Central memory CD4-positive, alpha-beta T cell (primary cell): ENCODE measurements at places on chromosomes 1 and 21.

DNA sequence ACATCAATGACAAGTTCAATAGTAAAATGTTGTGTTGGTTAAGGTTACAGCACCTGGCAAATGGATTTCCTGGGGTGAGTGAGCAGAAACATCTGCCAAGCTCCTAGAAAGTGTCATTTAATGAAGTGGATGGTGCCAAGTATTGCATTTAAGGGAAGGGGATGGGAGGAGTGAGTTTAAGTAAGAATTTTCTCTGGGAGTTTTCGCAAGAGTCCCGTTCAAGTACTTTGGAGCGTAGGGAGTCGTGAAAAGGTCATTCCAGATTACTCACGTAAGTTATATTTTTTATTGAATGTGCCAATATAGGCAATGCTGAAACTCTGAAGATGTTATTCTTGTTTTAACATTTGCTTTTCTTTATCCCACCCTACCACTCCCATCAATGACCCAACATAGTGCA lies 117.4 kb upstream of the RAB3GAP2 start:
- DNase-seq, result no peak

- DNase-seq, result no peak
These were observed 150.8 kb upstream of the FGGY start for GRCh38 chr1:59146056-59146455.

- DNase-seq, result no peak
These were observed 50.1 kb downstream of the COL18A1 start for GRCh38 chr21:45454926-45455673.

DNA sequence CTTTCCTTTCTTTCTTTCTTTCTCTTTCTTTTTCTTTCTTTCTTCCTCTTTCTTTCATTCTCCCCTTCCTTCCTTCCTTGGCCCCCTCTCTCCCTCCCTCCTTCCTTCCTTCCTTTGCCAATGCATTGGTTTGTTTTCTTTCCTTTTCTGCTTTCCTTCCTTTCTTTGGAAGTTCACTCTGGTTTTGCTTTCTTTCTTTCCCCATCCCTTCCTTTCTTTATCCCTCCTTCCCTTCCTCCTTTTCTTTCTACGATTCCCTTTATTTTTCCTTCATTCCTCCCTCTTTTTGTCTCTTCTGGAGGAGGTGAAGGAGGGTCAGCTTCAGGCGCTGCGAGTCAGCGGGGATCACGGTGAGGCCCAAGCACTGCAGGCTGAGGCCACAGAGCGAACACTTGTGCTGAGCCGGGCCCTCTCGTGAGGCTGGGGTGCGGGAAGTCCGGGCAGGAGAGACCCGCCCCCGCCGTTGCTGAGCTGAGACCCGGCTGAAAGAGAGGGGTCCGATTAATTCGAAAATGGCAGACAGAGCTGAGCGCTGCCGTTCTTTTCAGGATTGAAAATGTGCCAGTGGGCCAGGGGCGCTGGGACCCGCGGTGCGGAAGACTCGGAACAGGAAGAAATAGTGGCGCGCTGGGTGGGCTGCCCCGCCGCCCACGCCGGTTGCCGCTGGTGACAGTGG lies 1.5 kb downstream of the SIM2 start:
- DNase-seq, result no peak

- no peak for DNase-seq
These were observed 1560.3 kb downstream of the MRPL39 start for GRCh38 chr21:24046829-24047443.

DNA sequence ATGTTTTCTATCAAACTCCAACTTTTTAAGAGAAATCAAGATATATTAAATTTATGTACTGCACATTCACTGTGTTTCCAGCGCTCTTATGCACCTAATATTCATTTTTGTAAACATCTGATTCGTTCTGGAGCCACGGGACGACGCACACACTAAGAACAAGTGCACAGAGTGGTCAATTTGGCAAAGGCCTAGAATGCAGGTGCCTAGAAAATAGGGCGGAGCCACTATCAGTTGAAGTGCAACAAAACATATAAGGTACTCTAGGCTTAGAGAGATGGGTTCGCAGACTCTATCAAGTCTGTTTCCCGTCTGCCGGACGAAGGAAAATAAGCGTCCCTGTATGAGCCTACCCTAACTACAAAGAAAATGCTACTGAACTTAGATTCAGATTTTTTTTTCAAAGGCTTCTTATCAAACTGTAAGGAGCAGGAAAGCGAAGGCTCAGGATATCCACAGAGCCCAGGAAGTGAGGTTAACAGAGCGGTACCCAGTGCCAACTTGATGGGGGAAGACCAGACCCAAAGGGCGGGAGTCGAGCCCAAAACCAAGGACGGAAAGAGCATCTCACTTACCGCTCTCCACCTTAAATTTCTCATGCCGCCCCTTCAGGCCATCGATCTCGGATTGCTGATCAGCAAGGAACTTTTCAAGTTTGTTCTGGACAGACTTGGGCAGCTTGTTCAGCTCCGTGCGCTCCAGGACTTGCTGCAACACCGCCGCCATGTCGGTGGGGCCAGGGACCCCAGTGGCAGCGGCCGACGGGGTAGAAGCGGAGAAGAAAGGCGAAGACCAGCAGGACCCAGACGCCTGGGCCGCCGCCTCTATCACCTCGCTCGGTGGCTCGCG lies 526 bp downstream of the TPR start:
- DNase-seq, result peak; percentile 21

DNA sequence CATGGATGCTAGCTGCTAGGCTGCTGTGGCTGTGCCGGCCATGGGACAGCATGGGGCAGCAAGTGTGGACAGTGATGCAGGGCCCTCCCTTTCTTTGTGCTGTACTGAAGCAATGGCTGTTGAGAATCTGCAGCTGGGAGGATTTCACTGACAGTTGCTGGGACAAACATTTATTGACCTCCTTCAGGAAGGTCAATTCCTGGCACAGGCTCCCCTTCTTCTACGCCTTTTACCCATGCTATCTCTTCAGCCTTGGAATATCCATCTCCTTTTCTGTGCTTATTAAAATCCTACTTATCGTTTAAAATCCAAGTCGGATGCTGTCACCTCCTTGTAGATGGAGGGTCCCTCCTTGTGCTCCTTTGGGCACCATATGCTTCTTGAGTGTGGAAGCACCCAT lies 213.1 kb upstream of the USP24 start:
- no peak for DNase-seq

DNA sequence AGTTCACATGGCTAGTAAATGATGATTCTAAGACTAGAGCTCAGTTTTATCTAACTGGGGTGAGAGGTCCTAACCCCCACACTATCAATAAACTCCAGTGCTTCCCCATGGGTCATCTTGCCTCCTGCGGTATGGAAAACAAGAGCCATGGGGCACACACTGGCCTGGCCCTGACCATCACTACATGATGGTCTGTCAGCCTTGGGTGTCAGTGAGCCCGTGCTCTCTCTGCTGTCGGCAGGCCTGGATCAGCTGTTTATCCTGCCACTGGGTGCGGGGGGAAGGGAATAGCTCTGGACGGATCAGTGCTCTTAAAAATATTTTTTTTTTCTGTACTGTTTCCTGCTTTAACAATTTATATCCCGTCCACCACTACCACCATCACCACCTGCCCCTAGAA lies 255.0 kb upstream of the ADGRL2 start:
- DNase-seq, result no peak

DNA sequence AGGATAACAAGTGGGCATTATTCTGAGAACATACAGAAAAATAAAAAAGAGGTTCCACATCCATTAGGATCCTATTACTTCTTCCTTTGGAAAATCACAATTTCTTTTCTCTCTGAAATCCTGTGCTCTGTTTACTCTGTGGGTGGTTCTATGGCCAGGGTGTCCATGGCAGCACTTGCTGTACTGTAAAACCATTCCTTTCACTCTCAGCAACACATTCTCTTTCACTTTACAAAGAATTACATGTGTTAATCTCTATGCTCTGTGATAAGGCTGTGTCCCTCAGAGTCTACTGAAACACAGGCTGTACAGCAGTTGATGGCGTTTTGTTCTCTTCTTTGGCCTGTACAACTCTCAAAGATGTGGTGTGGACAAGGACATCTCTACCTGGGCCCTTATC lies 524.1 kb downstream of the PTBP2 start:
- DNase-seq, result no peak

- DNase-seq, result no peak
These were observed 1.7 kb downstream of the TSPEAR start for GRCh38 chr21:44709426-44710293.

GRCh38 chr1:39720094-39720999 lies 18.3 kb upstream of the PPIE start:
- peak; percentile 66 for DNase-seq

GRCh38 chr1:3978990-3979325 lies 78.9 kb upstream of the C1orf174 start:
- no peak for DNase-seq

DNA sequence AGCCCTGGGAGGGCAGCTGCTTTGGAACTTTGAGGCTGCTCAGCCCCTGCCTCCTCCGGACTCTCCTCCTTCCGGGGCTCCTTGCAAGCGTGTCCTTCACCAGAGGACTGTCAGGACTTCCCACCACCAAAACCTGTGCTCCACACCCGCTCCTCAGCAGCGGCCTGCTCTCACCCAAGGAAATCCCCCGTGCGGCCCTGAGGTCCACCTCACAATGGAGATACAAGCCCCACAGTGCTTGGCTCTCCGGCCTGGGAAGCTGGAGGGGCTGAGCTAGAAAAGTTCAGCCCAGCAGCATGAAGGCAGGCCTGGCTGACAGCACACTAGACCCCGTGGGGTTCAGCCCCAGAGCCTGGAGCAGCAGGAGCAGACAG lies 33.6 kb downstream of the PGBD5 start:
- no peak for DNase-seq

- DNase-seq, result no peak
These were observed 9.8 kb downstream of the PHC2 start for GRCh38 chr1:33420870-33421775.

DNA sequence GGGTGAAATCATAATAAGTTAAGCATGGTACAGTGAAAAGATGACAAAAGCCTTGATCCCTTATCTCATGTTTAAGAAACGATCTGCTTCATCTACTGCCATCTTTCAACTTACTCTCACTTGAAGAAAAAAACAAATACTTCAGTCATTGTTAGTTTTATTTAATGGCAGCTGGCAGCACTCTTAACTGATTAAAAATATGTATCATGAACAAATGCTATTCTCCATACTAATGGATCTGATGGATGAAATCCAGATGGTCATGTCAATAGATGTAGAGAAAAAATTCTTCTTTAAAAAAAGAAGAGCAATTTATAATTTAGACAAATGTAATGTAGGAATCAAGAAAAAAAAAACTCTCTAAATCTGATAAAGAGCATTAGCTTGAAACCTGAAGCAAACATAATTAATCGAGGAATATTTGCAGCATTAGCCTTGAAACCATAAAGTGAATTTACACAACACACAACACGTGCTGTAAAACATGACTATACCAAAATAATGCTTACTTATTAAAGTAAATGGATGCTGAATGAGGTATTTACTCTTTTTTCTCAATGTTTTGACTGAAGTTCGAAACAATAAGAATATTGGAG lies 579.0 kb upstream of the ADAMTS5 start:
- DNase-seq, result no peak

DNA sequence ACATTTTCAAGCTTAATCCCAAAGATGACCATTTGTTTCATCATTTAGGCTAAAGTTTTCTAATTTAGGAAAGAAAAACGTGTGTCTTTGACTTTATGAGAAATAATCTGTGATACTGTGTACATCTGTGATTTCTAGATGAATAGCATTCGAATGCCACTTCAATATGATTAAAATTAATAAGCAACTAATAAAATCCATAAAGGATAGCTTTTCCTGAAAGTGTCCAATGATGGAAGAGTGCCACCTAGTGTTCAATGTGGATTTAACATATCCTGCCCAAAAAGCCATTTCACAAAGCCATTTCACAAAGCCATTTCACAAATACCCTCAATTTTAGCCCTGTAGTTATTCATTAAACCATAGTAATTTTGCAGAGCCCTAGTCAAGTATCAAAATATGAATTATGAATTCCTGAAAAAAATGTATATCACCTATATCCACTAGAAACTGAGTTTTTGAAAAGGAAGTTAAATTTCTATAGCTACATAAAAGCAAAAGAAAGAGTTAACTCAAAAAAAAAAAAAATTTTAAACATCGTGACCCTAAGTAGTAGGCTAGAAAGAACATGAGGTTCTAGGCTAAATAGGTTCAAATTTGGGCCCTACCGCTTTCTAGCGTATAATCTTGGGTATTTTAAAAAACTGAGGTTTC lies 19.1 kb downstream of the NME7 start:
- peak; percentile 34 for DNase-seq

- no peak for DNase-seq
These were observed 6.1 kb upstream of the PHLDA3 start for GRCh38 chr1:201475130-201475529.

GRCh38 chr1:85615586-85616363 lies 35.2 kb downstream of the CCN1 start:
- DNase-seq, result no peak

GRCh38 chr21:44854391-44854663 lies 19.2 kb downstream of the PTTG1IP start:
- peak; percentile 19 for DNase-seq

DNA sequence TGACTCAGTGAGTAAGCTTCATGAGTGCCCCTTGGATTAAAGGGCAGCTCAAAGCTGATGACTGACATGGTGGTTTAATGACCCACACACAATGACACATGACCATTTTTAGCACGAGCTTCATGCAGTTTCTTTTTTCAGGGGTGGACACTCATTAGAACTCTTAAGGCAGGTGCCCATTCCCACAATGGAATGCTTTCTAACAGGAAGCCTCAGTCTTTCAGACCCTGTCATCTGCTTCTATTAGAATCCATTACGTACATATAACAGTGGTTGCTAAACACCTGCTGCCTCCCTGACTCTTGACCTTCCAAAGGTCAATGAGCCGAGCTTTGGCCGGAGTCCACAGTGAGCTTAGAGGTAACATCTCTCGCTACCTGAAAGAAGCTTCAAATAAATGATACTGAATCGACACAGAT lies 27.4 kb downstream of the AKNAD1 start:
- DNase-seq, result no peak

DNA sequence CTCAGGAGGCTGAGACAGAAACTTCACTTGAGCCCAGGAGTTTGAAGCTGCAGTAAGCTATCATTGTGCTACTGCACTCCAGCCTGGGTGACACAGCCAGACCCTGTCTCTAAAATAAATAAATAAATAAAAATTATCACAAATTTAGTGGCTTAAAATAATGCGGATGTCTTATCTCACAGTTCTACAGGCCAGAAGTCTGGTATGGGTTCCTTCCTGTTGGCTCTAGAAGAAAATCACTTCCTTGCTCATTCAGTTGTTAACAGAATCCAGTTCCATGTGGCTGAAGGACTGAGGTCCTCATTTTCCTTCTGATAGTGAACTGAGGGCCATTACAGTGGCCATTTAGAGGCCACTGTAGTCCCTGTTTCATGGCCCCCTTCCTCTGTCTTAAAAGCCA lies 94.6 kb upstream of the S1PR1 start:
- DNase-seq, result no peak

- DNase-seq, result no peak
These were observed 102.0 kb downstream of the DIRAS3 start for GRCh38 chr1:67948151-67949080.

- DNase-seq, result no peak
These were observed 51.9 kb downstream of the NR5A2 start for GRCh38 chr1:200079232-200079940.
